Activated T-cell treated with anti-CD3 and anti-CD28 coated beads, Interleukin-2, amount 50 U/mL, for 72 hours (primary cell): ENCODE measurements at places on chromosomes 4 and X.

GRCh38 chr4:37812713-37813112 lies 13.8 kb upstream of the PGM2 start:
- DNase-seq, result no peak

DNA sequence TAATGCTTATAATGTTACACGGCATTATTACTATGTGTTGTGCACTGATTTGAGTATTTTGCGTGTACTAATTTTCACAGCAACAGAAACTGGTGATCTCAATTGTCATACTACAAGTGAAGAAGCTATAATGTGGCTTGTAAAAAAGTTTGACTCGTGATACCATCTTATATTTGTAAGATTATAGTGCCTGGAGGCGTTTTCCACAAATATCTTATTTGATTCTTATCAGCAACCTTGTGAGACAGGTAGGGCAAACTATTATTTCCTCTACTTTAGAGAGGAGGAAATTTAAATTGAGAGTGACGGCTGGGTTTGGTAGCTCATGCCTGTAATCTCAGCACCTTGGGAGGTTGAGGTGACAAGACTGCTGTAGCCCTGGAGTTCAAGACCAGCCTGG lies 4.5 kb downstream of the CUL4B start:
- DNase-seq, result no peak

DNA sequence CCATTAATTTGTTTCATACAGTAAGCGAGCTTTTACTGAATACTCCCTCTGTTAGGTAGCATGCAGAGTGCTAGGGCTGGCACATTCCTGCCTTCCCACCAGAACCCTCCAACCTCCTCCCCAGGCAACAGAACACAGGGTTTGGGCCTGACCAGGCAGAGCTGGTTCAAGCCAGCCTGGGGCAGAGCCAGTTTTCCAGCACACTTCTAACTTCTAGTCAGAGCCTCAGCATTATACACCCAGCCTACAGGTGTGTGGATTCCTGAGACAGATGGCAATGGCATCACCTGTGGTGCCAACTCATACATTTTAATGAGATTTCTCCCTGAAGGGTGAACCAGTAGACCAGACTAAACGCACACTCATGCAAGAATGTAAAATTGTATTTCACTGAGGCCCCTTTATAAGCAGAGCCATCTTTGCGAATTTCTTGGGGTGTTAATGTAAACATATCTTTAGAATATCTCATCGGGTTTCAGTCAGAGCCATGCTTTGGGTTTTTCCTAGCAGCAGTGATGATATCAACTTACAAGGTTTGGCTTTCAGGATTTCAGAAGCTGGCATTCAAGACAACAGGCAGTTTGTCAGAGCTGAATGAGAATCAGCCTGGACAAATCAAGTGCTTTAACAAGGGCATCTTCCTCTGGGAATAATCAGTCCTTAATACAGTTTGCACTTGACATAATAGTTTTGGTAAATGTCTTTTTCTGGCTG lies 92.0 kb downstream of the GATB start:
- no peak for DNase-seq

DNA sequence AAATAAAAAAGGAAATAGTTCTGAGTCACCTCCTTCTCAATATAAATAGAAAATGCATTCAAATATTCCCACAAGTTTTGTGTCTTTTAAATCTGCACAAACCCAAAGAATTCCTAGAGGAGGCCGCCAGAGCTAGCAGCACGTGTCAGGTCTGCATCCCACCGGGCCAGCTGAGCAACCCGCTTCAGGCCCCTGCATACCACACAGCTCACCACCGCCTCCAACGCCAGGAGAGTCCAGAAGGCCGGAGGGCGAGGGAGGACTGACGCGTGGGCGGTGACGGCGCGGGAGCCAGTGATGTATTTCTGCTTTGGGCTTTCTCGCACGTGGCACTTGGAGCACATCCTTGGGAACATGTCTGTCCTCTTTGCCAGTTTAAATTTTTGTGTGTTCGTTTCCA lies 61.9 kb upstream of the CLDN34 start:
- DNase-seq, result no peak

DNA sequence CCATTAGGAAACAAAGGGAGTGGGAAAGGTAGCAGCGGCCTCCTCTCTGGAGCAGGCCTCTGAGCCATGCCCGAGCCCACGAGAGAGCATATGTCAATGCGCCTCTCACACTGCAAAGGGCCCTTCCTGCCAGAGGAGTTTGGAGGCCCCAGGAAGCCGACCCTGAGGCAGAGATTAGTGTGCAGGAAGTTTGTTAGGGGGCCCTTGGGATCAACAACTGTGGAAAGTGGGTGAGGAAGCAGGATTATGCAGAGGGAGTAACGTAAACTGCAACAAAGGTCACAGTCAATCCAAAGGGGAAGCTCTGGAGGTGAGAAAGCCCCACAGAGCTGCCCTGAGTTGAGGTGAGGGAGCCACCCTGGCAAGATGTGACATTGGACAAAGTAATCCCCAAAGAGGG lies 17.4 kb downstream of the RTL5 start:
- no peak for DNase-seq

DNA sequence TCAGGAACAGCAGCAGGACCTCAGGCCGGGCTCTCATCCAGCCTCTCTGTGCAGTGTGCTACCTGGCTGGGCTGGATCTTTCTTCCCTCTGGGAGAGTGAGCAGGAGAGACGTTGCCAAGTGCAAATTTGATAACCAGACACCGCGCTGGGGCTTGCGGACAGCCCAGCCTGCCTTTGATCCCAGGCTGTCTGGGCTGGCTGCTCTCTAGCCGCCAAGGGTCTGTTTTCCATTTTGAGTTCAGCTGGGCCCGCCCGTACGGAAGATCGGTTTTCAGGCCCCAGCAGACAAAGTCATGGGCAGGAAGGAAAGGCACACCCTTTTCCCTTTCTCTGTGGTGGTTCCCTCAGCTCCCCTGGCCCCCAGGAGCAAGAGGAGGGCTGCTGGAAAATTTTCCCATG lies 90.2 kb downstream of the CPZ start:
- DNase-seq, result no peak

DNA sequence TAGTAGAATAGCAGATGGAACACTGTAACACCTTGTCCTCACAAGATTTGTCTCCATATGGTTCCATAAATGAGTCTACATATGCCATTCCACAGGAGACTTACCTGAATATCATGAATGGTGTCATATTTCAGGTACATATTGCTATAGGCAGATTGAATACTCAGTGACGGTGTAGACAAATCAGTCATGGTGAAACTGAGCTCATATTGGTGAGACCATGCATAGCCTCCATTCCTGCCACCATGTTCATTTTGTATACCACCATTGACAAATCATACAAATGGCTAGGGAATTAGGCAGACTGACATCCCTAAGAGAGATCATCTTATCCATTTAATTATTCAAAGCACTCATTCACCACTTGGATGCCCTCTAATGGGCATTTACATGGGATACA lies 38.0 kb upstream of the SPP1 start:
- no peak for DNase-seq

GRCh38 chrX:133726211-133726630 lies 259.2 kb downstream of the GPC3 start:
- no peak for DNase-seq

DNA sequence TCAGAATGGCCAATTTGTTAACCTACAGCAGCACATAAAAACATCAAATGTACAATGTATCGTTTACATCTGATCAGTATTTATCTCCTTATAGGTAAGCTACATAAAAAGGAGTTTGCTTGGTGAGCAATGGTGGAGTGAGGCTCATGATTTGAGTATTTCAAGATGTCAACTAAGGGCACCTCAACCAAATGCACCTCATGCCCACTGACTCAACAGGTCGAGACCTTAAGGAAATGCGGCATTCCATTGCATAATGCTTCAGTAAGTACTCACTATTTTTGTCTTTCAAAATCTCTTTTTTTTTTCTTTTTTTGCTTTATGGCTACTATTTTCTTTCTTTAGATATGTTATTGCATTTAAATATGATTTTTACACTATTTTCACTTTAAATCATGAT lies 181.0 kb upstream of the TLL1 start:
- no peak for DNase-seq

DNA sequence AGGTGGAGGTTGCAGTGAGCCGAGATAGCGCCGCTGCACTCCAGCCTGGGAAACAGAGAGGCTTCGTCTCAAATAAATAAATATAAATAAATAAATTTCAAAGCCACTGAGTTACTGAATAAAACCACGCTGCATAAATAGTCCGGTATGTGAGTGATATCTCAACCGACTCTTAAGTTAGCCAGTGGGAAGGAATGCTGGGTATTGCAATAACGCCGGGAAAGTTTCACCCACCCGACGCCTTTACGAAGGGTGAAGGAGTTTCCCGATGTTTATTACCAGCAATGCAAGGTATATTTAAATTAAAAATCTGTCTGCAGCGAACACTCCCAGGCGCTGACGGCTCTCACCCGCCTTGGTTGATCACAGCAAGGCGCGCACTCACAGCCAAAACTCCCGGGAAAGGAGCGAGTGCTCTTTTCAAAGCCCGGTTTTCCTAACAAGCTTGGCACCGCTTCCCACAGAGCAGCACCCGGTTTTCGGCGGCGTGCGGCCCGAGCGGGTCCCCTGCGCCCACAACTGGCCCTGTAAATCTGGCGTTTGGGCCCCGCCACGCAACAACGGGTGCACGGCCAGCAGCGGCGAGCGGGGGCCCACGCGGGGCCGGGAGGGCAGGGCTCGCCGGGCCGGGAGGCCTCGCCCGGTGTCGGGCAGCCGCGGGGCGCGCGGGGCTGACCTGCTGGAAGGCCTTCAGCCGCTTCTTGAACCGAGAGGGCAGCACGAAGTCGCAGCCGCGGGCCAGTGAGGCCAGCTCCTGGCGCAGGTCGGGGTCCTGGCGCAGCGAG lies 13.7 kb downstream of the PPP2R3B start:
- no peak for DNase-seq

GRCh38 chr4:109128589-109128988 lies 173.9 kb downstream of the COL25A1 start:
- DNase-seq, result no peak

GRCh38 chrX:17086317-17086716 lies 139.9 kb downstream of the REPS2 start:
- no peak for DNase-seq

GRCh38 chrX:39439906-39440798 lies 638.9 kb downstream of the MID1IP1 start:
- peak; percentile 26 for DNase-seq

DNA sequence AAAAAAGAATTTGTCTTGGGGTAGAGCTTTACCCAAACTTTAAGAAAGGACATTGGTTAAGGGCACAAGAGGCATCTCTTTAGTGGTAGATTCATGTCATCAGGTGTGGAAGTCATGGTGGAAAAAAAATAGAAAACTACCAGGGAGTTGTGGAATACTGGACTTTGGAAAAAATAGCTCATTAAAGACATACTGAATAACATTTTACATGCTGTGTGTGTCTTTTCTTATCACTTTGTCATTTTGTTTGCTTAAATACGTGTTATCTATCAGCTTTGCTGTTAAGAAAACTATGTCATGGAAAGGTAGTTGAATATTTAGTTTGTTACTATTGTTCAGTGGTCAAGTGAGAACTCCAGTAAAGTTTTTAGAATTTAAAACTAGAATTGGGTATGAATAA lies 147.0 kb downstream of the CCSER1 start:
- DNase-seq, result no peak

DNA sequence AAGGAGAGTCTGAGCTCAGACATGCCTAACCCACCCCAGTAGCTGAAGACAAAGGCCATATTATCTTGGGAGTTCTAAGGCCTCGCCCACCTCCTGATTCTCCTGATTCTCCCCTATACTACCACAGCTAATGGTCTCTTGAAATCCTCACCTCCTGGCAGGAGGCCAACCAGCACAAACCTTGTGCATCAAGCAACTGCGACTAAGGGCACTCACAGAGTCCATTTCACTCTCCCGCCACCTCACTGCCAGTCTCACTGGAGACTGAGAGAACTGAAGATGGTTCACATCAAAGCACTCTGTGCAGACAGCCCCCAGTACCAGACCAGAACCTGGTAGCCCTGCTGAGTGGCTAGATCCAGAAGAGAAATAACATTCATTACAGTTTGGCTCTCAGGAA lies 102.1 kb upstream of the KLF8 start:
- no peak for DNase-seq

GRCh38 chr4:97548943-97549583 lies 594.2 kb downstream of the STPG2 start:
- DNase-seq, result no peak

DNA sequence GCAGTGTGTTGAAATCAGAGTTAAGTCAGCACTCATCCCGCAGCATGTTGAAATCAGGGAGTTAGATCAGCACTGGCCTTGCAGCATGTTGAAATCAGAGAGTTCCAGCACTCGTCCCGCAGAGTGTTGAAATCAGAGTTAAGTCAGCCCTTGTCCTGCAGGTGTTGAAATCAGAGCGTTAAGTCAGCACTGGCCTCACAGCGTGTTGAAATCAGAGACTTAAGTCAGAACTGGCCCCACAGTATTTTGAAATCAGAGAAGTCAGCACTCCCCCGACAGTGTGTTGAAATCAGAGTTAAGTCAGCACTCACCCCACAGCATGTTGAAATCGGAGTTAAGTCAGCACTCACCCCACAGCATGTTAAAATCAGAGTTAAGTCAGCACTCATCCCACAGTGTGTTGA lies 10.9 kb upstream of the UVSSA start:
- no peak for DNase-seq
